ENCODE measurements at places on chromosomes 4 and X. TPM values are rescaled to one million over a fixed set of nuclear protein-coding genes. Genes with fewer than 3 reads are reported as not detected.

Gene SLC4A4
- polyA plus RNA-seq, result not detected

Gene RS1
- polyA plus RNA-seq, result not detected

Gene CHRDL1
- polyA plus RNA-seq, result not detected

Gene CLDN22
- not detected for polyA plus RNA-seq

Gene GPR82
- 0.34 TPM for polyA plus RNA-seq

Gene MUC7
- not detected for polyA plus RNA-seq

Gene ZCCHC12
- polyA plus RNA-seq, result not detected

Gene COX7B2
- polyA plus RNA-seq, result not detected

Gene TMEM47
- not detected for polyA plus RNA-seq

Gene SCML2
- polyA plus RNA-seq, result 0.69 TPM

Gene NCAPG
- 1.2 TPM for polyA plus RNA-seq

Gene ZFP92
- 0.21 TPM for polyA plus RNA-seq

Gene PRKG2
- 0.99 TPM for polyA plus RNA-seq

Measured in IgD-negative memory B cell (primary cell).